ENCODE measurements at places on chromosomes 16 and 17. TPM values are rescaled to one million over a fixed set of nuclear protein-coding genes. Genes with fewer than 3 reads are reported as not detected.
A peak's percentile ranks its signal among the peaks of the same experiment; 100 is the strongest.

GRCh38 chr16:64782484-64782883, 339.4 kb downstream of the CDH11 start:
- no peak for DNase-seq

- DNase-seq, result peak; percentile 62
Measured at GRCh38 chr17:65742403-65743307, 181.2 kb upstream of the AXIN2 start.

The CHST5 gene
- total RNA-seq, result 0.05 TPM

DNA sequence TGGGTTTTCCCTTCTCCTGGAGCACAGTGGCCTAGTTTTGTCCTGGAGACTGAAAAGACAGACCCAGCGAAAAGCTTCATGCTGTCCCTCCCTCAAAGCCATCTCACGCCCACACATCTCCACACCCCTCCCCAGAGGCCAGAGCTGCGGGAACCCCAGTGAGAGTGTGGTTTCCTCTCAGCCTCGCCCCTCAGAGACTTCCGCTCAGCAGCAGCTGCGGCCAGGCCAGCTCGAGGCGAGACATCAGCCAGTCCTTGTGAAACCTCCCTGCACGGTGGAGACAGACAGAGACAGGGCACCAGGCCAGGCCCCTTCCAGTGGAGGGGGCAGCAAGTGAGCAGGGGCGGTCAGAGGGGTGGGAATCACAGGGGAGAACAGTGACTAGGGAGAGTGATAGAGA, 77.0 kb upstream of the TNRC6C start:
- no peak for DNase-seq

The GPRC5B gene
- 34.0 TPM for total RNA-seq

The GSG1L gene
- not detected for total RNA-seq

The HOXB6 gene
- total RNA-seq, result 56.2 TPM

GRCh38 chr17:73359987-73360410, 48.2 kb upstream of the CDC42EP4 start:
- DNase-seq, result no peak

GRCh38 chr17:77952368-77952767, 6.1 kb upstream of the TNRC6C start:
- no peak for DNase-seq

DNA sequence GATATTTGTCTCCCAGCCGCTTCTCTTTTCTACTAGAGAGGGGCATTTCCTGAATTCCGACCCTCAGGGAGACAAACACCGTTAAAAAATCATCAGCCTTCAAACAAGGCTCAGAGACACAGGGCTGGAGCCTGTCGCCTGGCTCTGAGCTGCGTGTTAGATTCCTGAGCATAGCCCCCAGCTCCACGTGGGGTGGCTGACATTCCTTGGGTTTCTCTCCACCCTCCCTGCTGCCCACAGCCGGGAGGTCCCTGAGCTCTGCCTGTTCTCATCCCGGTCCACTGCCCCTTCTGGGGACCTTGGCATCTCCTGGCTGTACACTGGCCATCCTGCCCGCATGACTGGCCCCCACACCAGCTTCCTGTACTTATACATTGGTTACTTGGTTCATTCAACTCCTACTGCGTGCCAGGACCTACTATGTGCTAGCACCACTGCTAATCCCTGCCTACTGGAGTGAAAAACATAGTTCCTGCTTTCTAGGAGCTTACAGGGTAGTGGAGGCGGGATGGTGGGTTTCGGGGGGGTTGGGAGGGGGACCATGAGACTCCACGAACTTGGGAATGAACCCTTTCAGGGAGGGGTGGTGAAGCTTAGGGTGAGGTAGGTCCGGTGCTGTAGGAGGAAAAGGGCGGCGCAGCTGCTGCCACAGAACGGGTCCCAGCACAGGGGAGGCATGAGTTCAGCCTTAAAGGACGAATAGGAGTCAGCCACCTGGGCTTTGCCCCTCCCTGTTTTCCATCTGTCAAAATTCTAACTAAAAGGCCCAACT, 52.1 kb upstream of the TMEM132E start:
- no peak for DNase-seq

The PHB1 gene
- 219 TPM for total RNA-seq

GRCh38 chr16:61263400-61263799, 772.8 kb downstream of the CDH8 start:
- DNase-seq, result no peak

GRCh38 chr16:68737046-68737729, at the start of gene CDH1:
Gene CDH1 (plus strand): TSS chr16:68737292. CDS start chr16:68737416, 124 bp downstream.
- no peak for DNase-seq

DNA sequence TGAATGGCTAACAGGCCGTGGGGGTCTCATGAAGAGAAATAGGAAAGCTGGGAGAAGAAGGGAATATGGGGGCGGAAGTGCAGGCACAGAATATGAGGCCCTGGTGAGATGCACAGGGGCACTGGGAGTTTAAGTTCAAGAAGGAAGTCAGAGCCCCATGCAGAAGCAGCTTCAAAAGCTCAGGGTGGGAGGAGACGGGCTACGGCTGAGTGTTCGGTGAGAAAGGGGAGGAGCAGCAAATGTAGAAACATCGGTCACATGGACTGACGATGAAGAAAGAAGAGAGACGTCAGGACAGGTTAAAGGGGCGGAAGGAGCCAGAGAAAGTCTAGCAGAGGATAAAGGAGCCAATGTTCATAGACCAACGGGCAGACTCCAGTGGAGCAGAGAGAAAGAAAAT, 204.5 kb upstream of the ZFHX3 start:
- no peak for DNase-seq

The MPV17L gene
- 4.2 TPM for total RNA-seq

The CDRT15L2 gene
- total RNA-seq, result not detected

The AANAT gene
- total RNA-seq, result 0.10 TPM

DNA sequence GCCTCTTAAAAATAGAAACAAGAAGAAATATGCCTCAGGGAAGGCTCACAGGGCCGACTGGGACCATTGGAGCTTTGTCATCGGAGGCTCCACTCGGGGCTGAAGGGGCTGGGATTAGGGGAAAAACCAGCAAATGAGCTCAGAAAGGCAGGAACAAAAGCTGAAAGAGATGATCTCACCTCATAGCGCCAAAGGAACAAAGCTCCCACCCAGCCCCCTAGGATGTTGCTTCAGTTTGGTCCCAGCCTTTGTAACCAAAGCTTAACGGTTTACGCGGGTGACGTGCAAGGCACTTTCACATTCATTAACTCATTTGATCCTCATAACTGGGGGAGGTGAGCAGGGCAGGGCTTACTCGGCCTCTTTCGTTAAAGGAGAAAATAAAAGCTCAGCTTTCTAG, 168.5 kb upstream of the DYNLRB2 start:
- DNase-seq, result no peak

- no peak for DNase-seq
Measured at GRCh38 chr17:56995766-56996165, 17.8 kb downstream of the SCPEP1 start.

The HASPIN gene
- total RNA-seq, result 5.0 TPM

DNA sequence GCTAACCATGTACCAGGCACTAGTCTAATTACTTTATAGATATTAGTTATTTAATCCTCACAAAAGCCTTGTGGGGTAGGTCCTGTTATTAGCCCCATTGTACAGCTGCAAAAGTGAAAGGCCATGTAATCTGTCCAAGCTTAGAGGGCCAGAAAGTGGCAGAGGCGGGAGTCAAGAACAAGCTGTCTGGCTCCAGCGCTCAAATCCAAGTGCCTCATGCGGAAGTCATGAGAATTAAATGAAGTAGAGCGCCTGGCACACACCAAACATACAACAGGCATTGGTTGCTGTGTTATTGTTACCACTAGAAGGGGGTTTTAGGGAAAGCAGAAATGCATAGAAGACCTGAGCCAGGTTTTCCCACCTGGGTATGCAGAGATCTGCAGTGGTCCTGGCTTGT, 1.2 kb downstream of the AQP8 start:
- no peak for DNase-seq

The HOXB2 gene
- total RNA-seq, result 17.4 TPM

The PRSS21 gene
- total RNA-seq, result 3.1 TPM

DNA sequence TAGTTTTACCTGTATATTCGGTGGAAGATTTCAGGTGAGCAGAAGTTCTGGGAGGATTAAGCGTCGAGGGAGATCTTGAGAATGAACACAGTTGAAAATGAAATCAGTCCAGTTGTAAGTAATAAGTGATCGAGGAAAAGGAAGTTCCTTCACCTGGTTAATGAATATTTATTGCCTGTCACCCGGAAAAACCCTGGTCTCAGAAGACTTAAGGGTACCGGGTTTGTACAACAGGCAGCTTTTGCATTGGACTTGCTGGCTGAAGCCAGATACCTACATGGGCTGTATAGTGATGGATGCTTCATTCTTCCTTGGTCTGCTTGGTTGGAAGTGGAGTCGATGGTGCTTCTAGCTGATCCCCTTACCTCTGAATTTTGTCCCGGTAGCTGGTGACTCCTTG, 72.7 kb downstream of the PRKCA start:
- DNase-seq, result peak; percentile 62

DNA sequence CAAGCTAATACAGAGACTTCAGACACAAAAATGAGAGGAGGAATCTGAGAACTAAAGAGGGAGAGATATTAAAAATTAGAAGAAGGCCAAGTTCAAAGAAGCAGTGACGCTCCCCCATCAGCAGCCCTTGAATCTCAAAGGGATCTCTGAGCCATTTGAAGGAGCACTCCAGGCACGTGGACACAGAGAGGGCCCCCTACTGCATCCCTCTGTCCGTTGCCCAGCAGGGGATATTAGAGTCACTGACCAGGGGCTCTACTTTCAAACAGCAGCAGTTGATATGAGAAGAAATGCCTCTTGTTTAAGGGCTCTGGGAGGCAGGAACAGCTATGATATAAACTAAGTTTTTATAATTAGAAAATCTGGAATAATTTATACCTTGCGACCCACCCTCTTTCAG, 479.0 kb upstream of the SALL1 start:
- no peak for DNase-seq

GRCh38 chr17:75673487-75673886, 6.3 kb downstream of the SAP30BP start:
- no peak for DNase-seq

DNA sequence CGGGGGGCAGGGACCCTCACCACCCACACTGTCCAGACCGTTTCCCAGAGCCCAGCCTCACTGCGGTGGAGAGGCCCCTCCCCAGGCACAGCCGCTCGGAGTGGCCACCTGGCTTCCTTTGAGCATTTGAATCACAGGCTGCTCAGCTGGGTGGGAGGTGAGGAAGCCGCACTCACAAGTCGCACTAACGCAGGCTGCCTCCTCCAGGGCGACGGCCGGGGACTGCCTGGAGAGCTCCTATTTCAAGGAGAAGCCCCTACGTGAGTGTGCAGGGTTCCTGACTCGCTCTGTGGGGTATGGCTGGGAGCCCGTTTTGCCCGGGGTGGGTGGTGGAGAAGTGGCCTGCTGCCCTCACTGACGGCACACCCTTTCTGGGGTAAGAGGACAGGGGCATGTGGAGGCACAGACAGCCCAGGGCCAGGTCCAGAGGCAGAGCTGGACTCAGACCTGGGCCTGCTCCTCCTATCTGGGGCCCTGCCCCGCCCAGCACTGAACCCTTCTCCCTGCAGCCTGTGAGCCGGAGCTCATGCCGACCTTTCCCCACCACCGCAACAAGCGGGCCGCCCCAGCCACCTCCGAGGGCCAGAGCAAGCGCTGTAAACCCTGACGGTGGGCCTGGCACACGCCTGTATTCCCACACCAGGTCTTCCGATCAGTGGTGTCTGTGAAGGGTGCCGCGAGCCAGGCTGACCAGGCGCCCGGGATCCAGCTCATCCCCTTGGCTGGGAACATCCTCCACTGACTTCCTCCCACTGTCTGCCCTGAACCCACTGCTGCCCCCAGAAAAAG, 6.2 kb downstream of the SPATA2L start:
- no peak for DNase-seq

The KRTAP4-9 gene
- not detected for total RNA-seq

DNA sequence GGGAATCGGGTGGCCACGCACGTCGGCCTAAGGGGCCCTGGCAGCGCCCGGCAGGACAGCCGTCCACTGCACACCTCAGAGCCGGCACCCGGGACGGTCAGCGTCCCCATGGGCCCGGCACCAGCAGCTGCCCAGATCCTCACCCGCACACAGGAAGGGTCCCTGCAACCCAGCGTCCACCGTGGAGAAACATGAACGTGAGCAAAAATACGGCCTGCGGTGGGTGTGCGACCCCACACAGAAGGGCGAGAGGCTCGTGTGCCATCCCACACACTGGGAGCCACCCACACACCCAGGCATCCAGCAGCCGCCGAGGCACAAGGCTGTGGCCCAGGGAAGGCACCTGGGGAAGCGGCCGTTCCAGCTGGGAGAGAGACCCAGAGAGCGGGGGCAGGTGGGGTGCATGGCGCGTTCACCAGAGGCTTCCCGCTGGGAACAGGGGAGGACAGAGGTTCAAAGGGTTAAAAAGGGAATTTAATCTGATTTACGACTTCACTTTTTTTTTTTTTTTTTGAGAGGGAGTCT, 6.4 kb downstream of the PIEZO1 start:
- DNase-seq, result no peak

The P2RX5 gene
- 2.9 TPM for total RNA-seq

DNA sequence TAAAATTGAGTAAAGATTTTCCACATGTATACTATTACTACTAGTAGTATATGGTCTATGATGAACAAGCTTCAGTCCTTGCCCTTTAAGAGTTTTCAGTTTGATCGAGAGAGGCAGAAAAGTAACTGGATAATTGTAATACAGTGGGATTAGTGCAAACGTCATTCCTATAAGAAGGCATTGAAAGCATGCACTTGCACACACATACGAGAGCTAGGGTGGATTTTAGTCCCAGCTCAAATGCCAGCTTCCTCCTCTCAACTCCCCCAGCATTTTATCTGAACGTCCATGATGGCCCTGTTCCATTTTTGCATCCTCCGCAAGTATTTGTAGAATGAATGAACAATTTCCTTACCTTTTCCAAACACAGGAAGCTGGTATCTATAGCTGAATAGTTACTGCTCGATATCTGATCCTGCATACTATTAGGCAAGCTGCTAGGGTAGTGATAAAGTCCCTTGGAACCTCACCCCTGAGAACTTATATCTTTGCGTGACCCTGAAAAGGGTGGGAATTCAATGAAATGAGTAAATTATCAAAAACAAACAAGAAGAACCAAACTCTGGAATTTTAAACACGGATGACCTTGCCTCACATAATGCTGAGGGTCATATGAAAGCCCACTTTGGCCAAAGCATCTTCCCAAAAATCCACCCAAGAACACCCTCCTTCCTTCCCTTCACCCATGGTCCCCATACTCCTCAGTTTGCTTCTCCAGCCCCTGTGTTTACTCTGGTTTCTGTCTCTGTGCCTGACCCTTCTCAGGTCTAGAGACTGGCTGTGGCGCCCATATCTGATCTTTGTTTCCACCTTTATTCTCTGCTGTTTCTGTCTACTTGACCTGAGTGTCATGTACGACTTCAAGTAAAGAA, 60.5 kb downstream of the TMEM100 start:
- DNase-seq, result no peak

The TLCD3B gene
- total RNA-seq, result not detected

DNA sequence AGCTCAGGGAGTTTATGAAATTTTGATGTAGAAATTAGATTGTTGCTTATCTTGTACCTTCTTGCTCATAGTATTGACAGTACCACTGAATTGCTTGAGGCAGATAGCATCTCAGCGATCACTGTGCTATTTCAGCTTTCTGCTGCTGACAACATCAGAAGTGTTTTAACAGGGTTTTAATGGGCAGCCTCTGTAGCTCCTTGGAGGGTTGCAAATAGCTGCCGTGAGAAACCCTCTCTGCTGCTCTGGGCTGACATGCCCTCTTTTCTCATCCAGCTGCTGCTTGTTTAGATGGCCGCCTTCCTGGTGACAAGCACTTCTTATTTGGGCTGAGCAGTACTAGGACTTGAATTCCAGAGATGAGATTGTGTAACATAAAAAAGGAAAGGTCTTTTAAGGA, 180.2 kb upstream of the TBX2 start:
- no peak for DNase-seq

The NPIPA3 gene
- total RNA-seq, result not detected
